ENCODE measurements at places on chromosomes 7 and 10. TPM values are rescaled to one million over a fixed set of nuclear protein-coding genes. Genes with fewer than 3 reads are reported as not detected.

ACTL6B gene
- 2.9 TPM for polyA plus RNA-seq

MYL10 gene
- not detected for polyA plus RNA-seq

NUDT13 gene
- polyA plus RNA-seq, result 4.8 TPM

GRCh38 chr10:18136073-18136791, 4.0 kb upstream of the CACNB2 start:
- no peak for DNase-seq

GRCh38 chr7:124915242-124915641, 14.4 kb downstream of the POT1 start:
- DNase-seq, result no peak

GRCh38 chr7:101457001-101457750, 94.5 kb downstream of the COL26A1 start:
- DNase-seq, result no peak

- no peak for DNase-seq
These were observed 60.3 kb downstream of the PRR15 start for GRCh38 chr7:29623973-29624372.

- DNase-seq, result no peak
These were observed 205.8 kb upstream of the SLC26A5 start for GRCh38 chr7:103651593-103652377.

GRCh38 chr10:112919721-112920120, 30.3 kb upstream of the TCF7L2 start:
- no peak for DNase-seq

DNA sequence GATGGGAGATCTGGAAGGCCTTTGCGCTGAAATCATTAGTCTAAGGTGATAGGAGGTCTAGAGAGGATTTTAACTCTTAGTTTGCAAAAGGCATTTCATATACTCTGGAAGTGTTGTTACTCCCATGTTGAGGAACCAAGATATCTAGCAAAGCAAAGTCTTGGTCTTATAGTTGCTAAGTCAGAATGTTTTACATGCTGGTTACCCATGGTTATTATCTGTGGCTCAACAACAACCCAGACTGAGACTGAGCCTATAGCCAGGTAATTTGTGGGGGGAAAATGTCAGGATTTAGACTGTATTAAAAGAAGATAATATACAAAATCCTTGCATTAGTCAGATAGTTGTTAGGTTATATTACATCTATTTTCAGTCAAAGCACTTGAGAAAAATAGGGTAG, 50.9 kb downstream of the LSMEM1 start:
- no peak for DNase-seq

GRCh38 chr10:116712989-116713543, 29.3 kb downstream of the HSPA12A start:
- no peak for DNase-seq

DNA sequence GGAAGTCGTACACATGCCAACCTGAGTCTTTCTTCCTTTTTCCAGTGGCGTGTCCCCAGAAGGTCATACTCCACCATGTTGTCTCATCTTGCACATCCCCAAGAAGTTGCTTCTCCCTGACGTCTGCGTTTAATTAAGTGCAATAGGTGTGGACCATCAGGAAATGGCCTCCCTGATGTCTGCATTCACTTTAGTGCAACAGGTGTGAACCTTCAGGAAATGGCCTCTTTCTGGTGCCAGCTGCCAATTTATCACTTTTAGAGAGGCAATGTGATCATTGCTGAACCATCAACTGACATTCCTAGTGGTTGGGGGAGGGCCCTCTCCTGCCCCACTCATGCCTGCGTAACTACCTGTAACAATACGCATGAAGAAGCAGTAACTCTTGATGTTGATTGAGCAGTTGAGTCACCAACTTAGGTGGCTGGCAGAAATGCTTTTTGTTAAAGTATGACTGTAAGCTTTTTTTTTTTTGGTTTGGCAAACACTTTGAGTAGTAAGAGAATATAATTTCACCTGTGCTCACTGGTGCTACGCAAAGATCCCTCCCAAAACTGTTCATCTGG, 25.8 kb downstream of the SCIN start:
- DNase-seq, result no peak

DNA sequence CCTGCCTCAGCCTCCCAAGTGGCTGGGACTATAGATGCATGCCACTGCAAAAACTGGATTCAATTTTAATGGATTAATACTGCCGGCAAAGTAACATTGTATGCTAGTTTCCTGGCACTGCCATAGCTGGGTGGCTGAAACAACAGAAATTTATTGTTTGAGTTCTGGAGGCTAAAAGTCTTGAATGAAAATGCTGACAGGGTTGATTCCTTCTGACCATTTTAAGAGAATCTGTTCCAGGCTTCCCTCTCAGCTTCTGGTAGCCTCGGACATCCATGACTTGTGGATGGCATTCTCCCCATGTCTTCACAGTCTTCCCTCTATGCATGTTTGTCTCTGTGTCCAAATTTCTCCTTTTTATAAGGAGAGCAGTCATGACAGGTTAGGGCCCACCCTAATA, 87.3 kb upstream of the ARID5B start:
- DNase-seq, result no peak

GRCh38 chr7:35848725-35849124, 47.9 kb downstream of the SEPTIN7 start:
- DNase-seq, result no peak

DNA sequence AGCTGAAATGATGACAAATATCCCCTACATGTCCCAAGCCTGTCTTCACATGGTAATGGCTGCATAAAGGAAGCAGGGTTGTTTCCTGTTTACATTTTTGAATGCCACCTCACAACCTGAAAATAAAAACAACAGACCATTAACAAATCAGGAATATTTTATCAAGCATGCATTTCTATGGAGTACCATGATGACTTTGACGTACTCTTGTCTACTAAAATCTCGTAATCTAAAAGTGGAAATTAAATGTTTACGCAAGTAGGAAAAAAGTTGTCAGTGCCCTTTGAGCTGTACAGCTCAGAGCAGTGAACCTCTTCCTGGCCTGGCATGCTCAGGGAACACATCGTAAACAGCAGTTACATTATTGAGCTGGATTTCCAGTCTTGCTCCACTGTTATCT, 194.1 kb downstream of the INHBA start:
- no peak for DNase-seq

DNA sequence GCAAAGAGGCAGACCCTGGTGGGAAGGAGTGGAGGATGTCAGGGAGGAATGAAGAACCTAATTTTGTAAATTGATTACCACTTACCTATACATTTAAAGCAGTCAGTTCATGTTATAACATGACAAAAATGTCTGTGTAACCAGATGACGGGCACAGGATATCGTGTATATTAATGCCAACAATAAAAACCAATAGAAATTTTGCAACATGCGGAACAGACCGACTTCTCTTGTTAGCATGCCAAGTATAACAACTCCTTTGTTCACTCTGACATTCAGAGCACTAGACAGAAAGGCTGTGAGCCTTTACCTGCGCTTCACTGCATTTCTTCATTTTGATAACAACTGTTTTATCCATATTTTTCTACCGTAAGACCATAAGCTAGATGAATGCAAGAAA, 29.9 kb downstream of the CDK6 start:
- no peak for DNase-seq

- no peak for DNase-seq
These were observed 34.1 kb downstream of the PNLIPRP2 start for GRCh38 chr10:116654816-116655215.

DNA sequence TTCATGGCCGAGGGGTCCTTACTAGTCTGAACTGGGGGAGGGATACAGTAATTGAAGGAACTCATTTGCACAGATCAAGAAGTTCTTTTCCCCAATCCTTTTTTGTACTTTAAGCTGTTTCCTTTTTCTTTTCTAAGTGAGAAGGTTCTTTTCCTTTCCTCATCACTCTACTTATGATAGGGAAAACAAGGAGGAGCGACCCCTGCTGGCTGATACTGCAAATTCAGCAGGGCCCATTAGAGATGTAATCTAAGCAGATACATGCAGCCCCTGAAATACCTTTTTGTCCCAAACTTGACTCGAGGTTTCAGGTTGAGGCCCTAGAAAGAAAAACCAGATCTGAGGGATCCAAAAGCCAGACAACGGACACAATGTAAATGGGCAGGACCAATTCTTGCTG, 305.5 kb downstream of the DNAJB9 start:
- no peak for DNase-seq

Data from large intestine (tissue), 12 donors.